Stimulated activated CD4-positive, alpha-beta T cell treated with anti-CD3 and anti-CD28 coated beads, Interleukin-1b, Interleukin-23, amount 100 ng/mL, for 1 hour (primary cell): ENCODE measurements at places on chromosomes 3 and 15.

GRCh38 chr15:90261811-90262210 lies 3.7 kb upstream of the NGRN start:
- no peak for DNase-seq

DNA sequence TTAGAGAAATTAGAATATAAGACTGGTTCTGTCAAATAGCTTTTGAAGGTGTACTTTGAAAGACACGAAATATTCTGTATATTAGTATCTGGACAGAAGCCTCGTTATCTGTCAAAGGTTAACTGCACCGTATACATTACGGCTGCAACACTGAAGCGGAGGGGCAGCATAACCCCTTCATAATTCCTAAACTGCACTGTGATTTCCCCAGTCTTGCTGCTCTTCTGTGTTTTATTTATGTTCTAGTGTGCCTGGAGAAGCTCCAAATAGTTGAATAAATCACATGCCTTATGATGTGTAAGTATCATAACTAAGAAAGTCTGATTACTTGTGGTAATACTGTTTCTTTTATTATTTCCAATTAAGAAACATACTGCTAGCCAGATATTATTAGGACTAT lies 285.7 kb upstream of the ROBO2 start:
- DNase-seq = no peak

GRCh38 chr3:31449318-31449717 lies 83.4 kb upstream of the STT3B start:
- no peak for DNase-seq

DNA sequence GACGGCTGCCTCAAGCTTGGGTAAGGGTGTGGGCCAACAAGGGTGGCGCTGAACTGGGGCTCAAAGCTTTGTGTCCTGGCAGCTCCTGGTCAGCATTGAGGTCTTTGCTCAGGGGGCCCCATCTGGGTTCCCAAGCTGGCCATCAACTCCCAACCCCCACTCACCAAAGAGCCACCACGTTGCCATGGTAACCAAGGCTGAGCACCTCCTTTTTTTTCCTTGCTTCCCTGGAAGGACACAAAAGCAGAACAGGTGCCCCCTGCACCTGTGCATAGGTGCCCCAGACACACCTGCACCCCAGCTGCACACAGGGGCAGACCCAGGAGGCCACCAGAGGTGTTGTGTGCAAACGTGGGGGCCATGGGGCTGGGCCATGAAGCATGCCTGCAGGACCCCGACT lies 16.5 kb downstream of the UROC1 start:
- no peak for DNase-seq

DNA sequence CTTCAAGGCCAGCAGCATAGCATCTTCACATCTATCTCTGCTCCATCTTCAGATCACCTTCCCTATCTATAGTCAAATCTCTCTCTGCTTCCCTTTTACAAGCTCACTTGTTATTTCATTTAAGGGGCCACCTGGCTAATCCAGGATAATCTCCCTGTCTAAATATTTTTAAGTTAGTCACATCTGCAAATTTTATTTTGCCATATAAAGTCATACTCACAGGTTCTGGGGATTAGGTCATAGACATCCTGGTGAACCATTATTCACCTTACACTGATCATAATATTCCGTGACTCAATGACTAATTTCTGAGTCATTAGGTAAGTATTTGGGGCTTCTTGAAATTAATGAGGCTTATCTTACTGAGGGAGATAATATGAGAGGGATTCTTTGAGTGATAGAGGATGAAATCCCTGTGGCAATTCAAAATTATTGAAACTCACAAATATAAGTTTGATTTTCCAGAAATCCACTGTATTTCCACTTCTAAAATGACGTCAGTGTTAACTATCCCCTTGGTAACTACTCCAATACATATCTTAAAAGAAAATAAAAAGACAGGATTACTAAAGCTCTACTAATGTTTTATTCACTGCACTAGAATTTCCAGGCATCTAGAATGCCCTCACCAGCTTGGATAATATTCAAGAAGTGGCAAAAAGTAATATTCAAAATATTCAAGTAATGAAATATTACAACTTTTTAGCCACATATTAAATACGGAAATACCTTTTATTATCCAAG lies 93.7 kb upstream of the RBMS3 start:
- no peak for DNase-seq

DNA sequence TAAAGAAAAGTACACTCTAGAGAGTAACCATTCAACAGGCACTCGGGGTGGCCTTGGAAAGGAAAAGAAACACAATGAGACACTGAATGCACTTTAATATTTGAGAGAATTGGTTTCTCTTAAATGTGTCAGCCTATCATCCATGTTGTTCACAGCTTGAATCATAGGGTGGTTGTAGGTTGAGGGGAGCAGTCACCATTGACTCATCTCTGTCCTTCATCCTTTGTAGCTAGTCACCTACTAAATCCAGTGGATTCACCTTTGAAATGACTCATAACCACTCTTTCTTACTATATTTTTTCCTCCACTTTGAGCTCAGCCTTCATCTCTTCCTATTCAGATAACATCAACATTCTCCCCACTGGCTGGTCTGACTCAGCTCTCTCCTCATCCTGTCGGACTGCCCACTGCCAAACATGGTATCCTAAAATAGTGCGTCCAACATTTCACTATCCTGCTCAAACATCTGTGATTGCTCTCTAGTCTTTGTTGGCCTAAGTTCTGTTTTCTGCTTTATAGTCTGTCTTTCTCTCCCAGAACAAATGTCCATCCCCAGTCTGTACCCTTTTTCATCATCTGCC lies 182.7 kb upstream of the GADL1 start:
- DNase-seq = no peak

GRCh38 chr3:136690599-136690998 lies 61.6 kb downstream of the STAG1 start:
- DNase-seq = no peak

GRCh38 chr15:42062284-42062806 lies 32.0 kb downstream of the PLA2G4D start:
- DNase-seq = no peak

DNA sequence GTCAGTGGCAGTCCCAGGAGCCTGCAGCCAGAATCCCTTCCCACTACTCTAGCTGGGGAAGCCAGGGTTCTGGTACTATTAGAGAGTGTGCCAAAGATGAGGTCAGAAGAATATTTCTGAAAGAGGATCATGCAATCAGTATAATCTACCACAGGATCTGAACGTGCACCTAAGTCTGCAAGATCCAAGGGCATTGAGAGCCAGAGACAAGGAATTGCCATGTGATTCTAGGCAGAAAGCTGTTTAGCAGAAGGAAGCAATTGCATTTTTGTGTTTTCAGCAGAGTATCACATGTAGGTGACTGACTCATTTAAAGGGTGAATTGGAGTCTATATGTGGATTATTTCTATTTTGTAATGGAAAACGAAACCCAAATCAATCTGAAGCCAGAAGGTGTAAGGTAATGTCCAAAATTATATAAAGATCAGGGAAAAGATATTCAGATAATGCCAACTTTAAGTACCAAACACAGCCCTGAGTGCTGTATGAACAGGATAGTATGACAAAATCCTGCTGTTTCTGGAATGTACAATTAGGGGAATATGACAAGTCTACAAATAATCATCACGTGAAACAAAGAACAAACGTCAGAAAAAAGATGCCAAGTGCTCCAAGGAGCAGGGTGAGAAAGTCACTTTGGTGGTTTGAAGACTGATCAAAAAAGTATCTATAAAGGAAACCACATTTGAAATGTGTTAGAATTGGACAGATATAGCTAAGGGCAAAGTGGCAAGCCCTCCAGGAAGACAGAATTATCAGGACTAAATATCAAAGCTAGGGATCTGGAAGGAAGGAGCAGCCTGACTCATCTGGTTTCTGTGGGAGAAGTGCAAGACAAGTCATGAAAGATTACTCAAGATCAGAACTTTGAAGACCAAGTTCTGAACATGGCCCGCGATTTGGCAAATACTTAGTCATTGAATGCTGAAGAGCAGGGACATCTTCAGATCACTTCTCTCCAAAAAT lies 1036.6 kb downstream of the NTRK3 start:
- no peak for DNase-seq

GRCh38 chr3:109122690-109123089 lies 4.8 kb upstream of the MORC1 start:
- DNase-seq = no peak

- no peak for DNase-seq
Observed at GRCh38 chr3:99505646-99506269, 132.6 kb upstream of the COL8A1 start.

GRCh38 chr3:70527026-70527425 lies 214.6 kb upstream of the MDFIC2 start:
- DNase-seq = no peak

DNA sequence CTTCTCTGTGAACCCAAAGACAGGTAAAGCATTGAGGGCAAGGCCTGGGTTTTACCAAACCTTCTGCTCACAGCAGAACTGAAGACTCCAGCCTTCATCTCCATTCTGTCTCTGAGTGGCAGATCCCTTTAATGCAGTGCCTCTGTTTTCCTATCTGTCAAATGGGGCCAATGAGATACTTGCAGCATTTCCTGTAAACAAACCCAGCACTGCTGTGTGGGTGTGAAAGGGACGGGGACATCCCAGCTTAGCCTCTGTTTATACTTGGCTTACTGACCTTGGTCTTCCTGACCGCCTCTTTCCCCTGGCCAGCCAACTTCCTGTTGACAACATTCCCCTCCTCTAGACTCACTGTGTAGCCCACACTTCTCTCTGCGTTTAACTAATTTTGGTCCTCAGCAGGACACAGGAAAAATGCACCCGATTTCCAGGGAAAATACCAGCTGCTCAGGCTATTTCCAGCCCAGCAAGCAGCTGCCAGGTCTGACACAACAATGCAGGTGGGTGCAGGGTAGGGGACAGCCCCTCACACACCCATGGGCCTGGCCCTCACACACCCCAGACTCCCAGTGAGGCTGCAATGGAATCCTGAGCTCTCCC lies 105.9 kb upstream of the HERC1 start:
- DNase-seq = no peak

DNA sequence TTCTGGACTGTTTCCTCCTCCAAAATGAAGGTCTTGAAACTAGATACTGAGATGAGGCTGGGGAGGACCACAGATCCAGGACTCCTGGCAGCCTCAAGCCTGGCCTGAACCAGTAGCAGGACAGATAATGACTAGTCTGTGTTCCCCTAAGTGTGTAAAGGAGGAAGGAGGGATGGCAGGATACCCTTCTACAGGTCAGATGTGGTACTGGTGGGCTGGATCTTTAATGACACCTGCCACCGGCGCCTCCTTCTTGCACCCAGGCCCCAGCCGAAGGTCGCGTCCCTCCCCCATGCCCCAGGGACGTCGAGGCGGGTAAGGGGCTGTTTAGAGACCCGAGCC lies 556 bp downstream of the USP19 start:
- no peak for DNase-seq

DNA sequence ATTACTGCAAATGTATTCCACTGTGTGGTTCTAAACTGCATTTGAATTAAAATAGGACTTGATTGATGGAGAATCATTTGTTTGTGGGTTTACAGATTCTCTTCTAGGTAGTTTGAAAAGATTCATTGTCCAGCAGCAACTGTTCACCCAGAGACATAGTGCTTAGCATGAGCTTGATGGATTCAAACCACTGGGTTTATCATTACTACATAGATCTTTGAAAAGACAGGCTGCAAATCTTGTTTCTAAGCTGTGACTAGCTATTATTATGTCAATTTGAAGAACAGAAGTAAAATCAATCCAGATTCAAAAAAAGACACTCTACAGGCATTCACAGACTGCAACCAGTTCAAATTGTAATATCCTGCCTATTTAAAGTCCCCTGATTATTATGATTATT lies 49.8 kb downstream of the MBNL1 start:
- DNase-seq = no peak

- no peak for DNase-seq
Observed at GRCh38 chr3:105402287-105402801, 35.6 kb downstream of the ALCAM start.

- DNase-seq = no peak
Observed at GRCh38 chr15:62346168-62346567, 181.1 kb upstream of the C2CD4B start.

DNA sequence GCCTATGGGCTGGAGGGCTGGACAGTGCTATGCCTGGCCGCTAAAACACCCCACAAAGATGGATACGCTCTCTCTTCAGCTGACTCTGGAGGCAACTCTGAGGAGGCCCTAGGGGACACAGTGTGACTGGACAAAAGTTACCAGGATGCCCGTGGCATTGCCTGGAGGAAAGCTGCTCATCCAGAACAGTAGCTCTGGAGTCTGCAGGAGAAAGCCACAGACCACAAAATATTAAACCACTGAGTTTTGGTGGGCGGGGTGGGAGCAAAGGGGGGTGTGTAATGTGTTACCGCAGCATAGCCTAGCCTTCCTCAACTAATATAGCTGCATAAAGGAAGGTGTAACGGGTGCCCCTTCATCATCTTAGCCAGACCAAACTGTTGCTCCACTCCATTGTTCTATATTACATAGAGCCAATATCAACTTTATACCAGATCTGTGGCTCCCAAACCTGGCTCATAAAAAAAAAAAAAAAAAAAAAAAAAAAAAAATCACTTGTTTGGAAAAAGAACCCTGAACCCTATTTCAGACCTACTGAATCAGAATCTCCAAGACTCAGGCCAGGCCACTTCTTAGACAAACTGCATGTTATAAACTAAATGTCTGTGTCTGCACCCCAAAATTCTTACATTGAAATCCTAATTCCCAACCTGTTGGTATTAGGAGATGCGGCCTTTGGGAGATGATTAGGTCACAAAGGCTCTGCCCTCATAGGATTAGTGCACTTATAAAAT lies 132.6 kb downstream of the TNIK start:
- DNase-seq = no peak

DNA sequence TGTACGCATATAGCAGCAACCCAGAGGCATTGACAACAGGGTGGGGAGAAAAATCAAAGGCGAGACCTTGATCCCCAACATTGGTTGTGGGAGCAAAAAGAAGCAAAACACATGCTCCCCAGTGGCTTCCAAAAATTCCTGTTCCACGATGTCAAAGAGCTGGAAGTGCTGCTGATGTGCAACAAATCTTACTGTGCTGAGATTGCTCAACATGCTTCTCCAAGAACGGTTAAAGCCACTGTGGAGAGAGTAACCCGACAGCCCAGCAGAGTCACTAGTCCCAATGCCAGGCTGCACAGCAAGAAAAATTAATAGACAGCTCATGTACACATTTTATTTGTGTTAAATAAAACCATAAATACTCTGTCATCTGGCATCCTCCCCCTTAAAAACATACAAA lies 179.9 kb upstream of the PFN2 start:
- DNase-seq = no peak

GRCh38 chr3:56801662-56802377 lies at the start of gene ARHGEF3:
Gene ARHGEF3, minus strand, starts transcription at chr3:56801949. Its CDS starts 151 bp downstream, at chr3:56801798.
- DNase-seq = peak; percentile 83

DNA sequence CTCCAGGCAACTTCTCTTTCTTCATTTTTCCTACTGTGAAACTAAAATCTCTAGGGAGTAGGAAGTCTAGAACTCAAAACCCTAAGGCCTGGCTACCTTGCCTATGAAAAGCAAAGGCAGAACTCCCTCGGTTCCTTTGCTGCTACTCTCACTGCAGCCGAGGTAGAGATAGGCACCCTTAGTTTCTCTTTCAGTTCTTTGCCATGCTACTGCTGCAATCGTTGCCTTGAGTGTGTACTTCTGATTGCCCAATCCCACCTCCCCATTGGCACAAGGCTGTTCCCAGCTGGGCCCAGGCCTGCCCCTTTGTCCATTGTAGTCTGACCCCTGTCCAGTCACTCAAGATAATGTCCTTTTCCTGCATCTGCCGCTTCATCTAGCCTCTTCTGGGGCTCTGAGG lies 92.3 kb upstream of the MRPS22 start:
- DNase-seq = no peak
